ENCODE measurements at places on chromosomes 11 and 22.

DNA sequence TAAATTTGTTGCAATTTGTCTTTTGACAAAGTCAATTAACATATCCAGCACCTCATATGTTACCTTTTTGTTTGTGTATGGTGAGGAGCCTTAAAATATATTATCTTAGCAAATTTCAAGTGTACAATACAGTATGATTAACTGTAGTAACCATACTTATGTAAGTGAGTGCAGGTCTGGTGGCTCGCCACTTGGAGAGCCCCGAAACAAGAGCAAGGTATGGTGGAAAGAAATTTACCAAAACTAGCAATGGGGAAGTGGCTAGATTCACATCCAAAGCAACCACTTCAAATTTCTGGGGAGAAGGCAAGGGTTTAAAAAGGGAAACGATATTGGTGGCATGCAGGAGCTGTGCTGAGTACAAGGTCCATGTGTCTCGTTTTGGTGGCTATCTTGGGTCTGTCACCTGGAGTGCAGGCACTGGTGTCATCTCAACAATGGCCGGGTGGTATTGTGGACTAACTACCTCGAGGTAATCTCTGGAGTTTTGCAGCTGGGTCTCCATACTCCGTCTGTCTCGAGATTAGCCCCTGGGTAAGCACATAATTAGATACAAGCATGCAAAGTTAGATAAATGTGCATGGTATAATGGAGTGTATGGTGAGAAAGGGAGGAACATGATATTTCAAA, 8.2 kb upstream of the FNBP4 start:
- DNase-seq = no peak

GRCh38 chr11:115238791-115239190, 265.4 kb downstream of the CADM1 start:
- DNase-seq = no peak

DNA sequence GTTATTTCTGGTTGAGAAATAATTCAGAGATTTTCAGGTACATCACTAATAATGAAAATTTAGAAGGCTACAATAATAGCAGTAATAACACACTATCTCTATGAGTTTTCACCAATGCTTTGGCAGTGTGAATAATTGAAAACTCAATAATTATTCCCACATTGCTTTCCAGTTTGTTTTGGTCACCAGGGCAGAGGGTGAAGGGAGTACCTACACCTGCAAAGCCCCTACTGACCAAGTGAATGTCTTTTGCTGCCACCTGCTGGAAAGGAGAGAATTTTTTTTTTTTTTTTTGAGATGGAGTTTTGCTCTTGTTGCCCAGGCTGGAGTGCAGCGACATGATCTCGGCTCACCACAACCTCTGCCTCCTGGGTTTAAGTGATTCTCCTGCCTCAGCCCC, 3.2 kb downstream of the NELL1 start:
- DNase-seq = no peak

GRCh38 chr22:48199667-48200066, 1437.2 kb downstream of the TBC1D22A start:
- DNase-seq = no peak

- DNase-seq = no peak
These were observed 28.2 kb downstream of the MS4A10 start for GRCh38 chr11:60813324-60813723.

- no peak for DNase-seq
These were observed 104.7 kb upstream of the GUCY1A2 start for GRCh38 chr11:107123022-107123421.

GRCh38 chr11:76623884-76624419, 46.6 kb downstream of the LRRC32 start:
- DNase-seq = no peak

DNA sequence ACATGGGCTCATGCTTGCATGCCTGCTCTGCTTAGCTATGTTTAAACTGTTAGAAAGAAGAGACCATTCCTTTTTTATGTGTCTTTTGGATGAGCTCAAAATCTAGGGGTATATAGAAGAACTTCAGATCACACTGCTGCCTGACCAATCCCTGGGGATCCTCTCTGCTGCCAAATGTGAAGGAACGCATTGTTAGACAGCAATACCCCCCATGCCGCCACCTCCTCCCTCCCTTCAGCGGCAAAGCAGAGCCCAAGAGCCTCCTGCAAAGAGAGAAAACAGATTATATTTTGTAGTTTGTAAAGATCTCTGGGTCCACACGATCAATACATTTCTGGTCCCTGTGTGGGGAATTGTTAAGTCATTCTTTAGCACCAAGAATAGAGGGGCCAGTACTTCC, 677.6 kb downstream of the NTM start:
- no peak for DNase-seq

GRCh38 chr11:20937826-20938225, 268.4 kb downstream of the NELL1 start:
- DNase-seq = no peak

GRCh38 chr11:28529540-28530410, 421.6 kb downstream of the METTL15 start:
- no peak for DNase-seq

DNA sequence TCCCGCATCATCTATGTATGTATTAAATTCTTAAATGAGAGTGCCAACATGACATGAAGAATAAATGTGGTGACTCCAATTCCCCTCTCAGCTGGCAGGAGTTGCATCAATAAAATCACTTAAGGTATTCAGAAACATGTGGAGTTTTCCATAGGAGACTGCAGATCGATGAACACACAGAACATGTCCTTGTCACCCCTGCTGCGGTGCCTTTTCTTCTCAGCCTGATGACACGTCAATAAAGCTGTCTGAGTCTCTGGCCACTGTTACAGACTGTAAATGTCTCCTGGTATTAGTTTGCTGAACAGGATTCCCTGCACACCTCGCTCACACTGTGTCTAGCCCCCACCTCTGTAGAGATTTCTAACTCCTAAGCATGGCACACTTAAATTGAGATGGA, 460.5 kb downstream of the LRRC4C start:
- DNase-seq = no peak

DNA sequence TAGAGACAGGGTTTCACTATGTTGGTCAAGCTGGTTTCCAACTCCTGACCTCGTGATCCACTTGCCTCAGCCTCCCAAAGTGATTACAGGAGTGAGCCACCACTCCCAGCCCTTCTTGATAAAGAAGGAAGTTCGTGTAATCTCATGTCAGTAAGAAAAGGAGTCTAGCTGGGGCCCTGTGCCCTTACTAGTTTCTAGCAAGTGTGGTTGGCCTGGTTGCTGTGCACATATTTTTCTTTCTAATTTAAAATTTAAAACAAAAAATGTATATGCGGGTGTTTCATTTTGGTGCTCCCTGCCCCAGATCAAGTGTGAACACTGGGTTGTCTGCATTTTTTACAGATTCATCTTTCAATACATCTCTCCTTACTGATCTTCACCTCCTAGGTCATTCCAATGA, 770.8 kb upstream of the TENM4 start:
- DNase-seq = no peak

GRCh38 chr11:93169950-93170561, 27.7 kb downstream of the SLC36A4 start:
- no peak for DNase-seq

DNA sequence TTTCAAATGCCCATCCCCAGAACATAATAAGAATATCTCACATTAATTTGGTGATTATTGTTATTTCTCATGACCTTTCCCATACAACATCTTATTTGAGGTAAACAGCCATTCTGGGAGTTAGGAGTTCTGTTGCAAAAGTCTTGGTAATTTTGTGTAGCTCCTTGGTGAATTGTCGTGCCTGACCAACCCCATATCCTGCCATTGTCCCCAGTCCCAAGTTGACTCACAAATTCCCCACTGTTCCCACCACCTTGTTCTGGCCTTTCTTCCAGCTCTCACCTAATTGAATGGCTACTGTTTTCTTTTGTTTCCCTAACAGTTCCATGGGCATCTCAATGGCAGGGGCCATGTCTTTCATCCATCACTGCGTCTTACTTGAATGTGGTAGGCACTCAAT, 8.0 kb downstream of the MTNR1B start:
- no peak for DNase-seq

- no peak for DNase-seq
These were observed 13.7 kb downstream of the NARS2 start for GRCh38 chr11:78560826-78561484.

GRCh38 chr22:29469755-29470154, 10.3 kb upstream of the NEFH start:
- DNase-seq = no peak

DNA sequence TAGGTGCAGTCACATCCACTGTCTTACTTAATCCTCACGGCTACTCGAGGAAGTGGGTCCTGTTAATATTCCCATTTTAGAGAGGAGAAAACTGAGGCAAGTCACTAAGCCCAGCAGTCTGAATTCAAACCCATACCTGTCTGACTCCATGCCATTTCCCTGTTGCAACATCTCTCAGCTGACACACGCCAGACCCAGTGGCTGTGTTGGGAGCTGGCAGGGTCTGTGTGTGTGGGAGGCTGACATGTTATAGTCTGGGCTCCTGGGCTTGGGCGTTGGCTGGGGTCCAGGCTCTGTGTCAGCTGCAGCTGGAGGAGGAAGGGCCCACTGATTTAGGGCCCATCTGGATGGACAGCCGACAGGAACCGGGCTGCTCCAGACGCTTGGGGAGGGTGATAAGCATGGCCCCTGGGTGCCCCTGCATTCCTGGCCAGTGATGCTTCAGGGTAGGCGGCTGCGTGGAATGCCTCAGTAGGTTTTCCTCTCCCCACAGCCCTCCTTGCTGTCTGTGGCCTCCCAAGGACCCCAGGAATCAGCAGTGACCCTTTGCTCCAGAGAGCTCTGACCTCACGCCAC, 562.5 kb downstream of the MN1 start:
- DNase-seq = no peak

DNA sequence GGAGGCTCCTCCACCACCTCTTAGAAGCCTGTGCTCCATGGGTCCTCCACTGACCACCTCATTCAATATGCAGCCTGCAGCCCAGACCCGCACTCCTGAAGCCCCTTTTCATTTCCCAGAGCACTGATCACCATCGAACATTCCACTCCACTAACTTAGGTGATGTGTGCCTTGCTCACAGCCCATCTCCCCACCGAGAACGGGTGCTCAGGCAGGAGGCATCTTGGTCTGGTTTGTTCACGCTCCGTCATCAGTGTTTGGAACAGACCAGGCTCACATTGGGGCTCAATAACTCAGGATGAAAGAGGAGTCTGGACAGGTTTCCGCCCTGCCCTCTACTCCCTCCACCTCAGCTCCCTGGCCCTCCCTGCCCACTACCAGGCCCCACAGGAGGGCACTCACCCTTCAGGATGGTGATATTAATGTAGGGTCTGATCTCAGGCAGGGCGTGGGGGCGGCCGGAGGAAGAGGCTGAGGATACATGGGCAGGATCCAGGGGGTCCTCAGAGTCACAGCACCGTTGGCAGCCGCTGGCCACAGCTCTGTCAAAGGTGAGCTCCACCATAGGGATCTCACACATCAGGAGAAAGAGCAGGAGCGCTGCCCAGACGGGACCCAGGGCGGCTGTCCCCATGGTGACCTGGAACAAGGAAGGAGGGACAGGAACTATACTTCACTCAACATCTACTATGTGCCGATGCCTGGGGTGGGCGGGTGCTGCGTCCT, 3.1 kb downstream of the C1QTNF6 start:
- DNase-seq = no peak

DNA sequence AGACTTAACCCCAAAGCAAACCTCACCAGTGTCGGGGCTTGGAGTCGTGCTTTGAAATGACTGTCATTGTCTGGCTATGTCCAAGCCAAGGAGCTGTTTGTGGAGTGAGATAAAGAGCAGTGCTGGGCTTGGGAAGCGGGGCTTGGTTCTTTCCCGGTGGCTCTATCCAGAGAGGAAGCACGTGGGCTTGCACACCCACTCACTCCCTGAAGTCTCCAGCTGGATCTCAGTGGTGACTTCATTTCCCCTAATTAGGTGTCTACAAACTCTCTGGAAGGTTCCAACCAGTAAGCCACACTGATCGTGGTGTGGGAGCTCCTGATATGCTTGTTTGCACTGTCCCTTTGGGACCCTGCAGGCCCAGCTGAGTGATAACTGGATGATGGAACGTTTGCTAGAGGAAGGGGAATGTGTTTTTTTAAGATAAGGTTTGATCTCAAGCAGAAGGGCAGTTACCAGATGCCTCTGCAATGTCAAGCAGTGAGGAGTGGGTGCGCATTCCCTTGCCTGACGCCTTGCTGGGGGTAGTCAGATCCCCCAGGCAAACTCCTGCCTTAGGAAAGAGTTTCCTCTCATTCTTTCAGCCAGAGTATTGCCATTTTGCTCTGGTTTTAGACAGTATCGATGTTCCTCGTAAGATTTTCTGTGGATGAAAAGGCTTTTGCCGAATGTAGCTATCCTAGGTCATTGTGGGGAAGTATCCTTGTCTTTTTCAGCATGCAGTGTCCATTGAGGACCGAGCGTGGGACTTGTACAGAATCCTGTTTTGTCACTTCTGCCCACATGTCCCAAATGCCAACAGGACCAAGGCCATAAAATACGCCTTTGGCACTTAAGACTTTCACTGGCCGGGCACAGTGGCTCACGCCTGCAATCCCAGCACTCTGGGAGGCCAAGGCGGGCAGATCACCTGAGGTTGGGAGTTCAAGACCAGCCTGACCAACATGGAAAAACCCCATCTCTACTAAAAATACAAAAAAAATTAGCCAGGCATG, 90.9 kb downstream of the MICAL2 start:
- no peak for DNase-seq

DNA sequence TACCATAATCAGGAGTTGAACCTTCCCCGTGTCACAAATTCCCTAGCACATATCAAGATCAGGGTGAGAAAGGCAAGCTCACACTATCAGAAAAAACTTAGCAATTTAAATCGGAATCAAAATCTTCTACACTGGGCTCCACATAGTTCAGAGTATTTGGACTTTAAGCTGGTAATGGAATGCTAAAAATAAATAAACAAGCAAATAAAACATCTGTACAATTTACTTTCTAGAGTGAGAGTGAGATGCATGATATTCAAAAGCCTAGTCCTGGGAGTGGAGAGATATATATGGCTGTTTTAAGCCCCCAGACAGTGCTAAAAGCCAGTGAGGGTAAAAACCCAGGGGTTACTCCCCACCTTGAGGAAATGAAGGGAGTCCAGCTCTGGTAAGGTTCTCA, 380.6 kb downstream of the SOX6 start:
- DNase-seq = no peak

- no peak for DNase-seq
These were observed 75.4 kb downstream of the ZBTB16 start for GRCh38 chr11:114134870-114135269.

GRCh38 chr11:123567466-123567865, 87.0 kb downstream of the SCN3B start:
- DNase-seq = no peak

- DNase-seq = no peak
These were observed 34.6 kb downstream of the SPECC1L start for GRCh38 chr22:24305260-24305692.

DNA sequence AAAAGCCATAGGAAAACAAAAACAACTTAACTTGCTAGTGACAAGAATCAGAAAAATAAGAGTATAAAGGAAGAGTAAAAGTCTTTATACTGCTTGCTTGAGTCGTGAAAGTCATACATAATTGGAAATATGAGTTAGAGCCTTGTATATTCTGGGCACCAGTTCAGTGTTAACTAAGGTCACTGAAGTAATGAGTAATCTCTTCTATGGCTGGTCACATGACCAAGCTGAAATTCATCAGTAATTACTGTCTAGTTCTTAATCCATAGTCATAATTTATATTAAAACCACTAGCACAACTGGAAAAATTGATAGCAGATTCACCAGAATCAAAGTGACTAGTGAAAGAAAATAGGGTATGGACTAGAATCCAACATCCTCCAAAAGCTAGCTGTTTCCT, 84.4 kb upstream of the SLC5A12 start:
- DNase-seq = no peak

GRCh38 chr11:1117992-1118391, 39.8 kb upstream of the MUC5AC start:
- DNase-seq = no peak

- DNase-seq = no peak
These were observed 12.9 kb downstream of the SERPINH1 start for GRCh38 chr11:75574698-75575602.
